ENCODE measurements at places on chromosomes 3 and 15.
A peak's percentile ranks its signal among the peaks of the same experiment; 100 is the strongest.

DNA sequence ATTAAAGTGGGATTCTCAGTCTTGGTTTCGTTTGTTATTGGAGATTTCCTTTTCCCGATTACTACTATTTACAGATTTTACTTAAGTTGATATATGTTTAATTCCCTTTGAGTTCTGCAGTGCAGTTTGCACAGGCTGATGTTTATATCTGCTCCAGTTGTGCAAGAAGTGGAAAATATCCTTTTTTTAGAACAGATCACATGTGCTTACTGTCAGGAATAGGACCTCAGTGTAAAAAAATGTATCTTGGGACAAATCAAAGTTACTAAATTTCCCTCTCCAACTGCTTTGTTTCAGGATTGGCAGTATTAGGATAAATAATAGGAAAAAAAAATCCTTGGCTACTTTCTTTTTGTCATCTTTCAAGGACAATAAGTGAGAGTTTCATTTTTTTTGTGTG lies 6.9 kb downstream of the MITF start:
- DNase-seq = no peak

DNA sequence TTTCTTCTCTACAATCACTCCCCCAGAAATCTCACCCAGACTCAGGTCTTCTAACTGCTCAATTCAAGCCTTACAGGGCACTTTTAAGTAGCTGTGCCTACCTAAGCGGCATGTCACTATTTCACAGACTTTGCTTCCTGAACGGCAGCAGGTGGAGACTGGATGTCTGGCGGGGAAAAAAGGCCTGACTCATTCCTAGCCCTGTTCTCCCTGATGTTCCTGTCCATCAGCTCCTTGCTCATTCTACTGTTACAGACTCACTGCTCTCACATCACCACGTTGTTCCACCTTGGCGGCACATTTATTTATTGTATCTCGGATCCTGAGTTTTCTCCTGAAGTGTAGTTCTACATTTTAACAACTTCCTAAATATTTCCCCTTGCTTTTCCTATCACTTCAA lies 52.6 kb upstream of the ATP11B start:
- peak; percentile 14 for DNase-seq

DNA sequence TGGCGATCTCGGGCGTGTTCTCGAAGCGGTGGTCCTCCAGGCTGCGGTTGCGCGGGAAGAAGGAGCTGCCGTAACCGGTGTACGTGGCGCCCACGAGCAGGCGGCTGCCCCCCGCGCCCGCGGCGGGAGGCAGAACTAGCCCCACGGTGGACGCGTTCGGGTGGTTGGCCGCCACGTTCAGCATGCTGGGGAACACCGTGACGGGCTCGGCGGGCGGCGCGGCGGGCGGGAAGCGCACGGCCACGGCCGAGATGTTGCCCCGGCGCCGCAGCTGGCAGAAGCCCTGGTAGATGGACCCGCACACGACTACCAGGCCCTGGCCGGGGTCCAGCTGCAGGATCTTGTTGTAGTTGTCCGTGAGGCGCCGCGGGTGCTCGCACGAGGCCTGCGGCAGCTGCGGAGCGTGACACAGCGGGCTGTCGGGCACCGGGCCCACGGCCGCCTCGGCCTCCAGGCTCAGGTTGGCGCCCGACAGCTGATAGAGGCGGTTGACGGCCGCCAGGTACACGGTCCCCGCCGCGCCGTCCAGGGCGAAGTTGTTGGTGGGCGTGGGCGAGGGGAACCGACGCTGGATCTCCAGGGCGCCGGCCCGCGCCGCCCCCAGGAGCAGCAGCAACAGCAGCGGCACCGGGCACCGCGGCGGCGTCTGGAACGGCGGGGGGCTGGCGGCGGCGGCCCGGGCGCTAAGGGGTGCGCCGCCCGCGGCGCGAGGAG lies 397 bp downstream of the PLXND1 start:
- DNase-seq = peak; percentile 67

DNA sequence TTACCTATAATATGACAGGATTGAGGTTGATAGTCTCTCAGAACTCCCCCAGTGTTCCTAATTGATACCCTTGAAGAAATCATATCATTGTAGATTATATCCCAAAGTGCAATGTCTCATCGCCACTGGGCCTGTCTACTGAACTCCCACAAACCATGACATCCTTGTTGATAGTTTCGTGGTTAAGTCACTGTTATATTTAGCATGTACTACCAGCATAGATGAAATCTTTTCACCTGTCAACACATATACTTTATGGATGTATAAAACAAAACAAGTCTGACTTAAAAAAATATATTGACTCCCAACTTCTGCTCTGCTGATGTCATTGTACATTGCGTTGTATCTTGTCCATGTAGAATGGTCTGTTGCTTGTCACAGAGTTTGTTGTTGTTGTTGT lies 128.1 kb downstream of the IQCH start:
- DNase-seq = no peak

- no peak for DNase-seq
These were observed 17.9 kb upstream of the EPB42 start for GRCh38 chr15:43238671-43239131.

DNA sequence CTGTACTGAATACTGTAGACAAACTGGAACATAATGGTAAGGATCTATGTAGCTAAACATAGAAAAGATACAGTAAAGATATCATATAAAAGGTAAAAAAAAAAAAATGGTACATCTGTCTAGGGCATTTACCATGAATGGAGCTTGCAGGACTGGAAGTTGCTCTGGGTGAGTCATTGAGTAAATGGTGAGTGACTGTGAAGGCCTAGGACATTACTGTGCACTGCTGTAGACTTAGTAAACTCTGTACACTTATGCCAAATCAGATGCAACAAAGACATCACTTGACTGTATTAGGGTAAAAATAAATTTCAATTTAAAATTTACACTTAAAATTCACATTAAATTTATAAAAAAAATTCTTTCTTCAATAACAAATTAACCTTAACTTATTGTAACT lies 281.3 kb upstream of the LMCD1 start:
- DNase-seq = no peak

DNA sequence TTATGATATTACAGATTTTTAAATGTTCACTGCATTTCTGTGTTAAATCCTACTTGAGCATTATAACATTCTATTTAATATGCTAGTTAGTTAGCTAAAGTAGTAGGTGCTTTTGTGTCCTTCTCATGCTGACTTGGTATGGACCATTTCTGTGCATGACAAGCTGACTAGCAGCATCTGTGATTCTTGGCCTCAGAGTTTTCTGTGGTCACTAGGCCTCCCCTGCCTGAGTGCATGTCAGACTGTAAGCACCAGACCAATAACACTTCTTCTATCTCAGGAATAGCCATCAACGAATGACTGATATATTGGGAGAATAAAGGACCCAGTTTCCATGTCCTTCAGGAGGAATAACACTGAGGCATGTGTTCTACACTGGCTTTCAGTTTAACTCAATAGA lies 22.6 kb upstream of the SLC7A14 start:
- no peak for DNase-seq

Data from BE2C (cell line).